Activated T-helper 1 cell treated with Interleukin-2 at 50 U/mL for 16 hours (primary cell): ENCODE measurements at places on chromosomes 6 and 20.

GRCh38 chr6:155125906-155126305 lies 130.8 kb downstream of the TIAM2 start:
- DNase-seq, result no peak

DNA sequence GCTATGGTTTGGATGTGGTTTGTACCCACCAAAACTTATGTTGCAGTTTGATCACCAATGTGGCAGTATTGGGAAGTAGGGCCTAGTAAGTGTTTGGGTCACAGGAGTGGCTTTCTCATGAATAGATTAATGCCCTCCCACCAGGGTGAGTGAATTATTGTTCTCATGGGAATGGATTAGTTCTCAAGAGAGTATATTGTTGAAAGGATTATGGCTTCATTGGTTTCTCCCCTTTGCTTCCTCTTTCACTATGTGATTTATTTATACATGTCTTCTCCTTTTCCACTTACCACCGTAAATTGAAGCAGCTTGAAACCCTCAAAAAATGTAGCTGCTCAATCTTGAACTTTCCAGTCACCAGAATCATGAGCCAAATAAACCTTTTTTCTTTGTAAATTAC lies 10.8 kb downstream of the UFL1 start:
- no peak for DNase-seq

DNA sequence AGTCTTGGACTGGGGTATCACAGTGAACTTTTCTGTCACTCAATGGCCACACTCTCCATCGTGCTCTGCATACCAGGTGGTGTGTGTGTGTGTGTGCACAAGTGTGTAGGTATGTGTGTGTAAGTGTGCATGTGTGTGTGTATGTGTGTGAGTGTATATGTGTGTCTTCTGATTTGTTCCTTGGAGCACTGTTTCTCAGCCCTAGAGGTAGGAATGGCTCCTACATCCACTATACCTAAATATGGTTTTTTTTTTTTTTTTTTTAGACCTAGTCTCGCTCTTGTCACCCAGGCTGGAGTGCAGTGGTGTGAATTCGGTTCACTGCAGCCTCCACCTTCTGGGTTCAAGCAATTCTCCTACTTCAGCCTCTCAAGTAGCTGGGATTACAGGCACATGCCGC lies 236.6 kb downstream of the PHF3 start:
- no peak for DNase-seq

DNA sequence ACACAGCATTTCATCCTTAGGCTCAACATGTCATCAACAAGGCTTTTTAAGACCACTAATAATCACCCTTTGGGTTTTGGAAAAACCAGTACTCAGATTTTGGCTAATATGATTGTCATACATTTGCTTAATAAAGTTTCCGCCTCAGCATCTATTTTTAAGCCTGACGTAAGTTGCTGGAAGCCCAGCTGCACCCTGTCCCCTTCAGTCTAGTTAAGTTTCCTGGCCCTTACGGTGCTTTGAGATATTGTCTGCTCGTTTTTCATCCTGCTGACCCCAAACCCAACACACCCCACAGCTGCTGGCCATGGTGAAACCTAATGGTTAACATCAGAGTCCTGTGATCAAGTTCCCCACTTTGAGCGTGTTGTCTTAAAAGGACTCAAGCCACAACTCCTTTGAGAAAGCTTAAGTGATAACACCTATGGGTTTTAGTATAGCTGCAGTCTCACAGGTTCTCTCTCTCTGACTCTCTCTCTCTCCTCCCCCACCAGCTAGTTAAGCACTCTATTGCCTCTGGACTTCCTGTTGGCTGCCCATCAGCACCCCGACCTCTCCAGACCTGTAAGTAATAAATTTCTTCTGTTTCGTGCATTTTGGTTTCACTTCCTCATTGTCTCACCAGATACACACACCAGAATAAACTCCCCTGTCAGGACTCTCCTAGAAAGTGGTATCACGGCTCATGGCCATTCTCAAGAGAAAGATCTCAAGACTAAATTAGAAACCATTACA lies 802.0 kb downstream of the C6orf118 start:
- no peak for DNase-seq

DNA sequence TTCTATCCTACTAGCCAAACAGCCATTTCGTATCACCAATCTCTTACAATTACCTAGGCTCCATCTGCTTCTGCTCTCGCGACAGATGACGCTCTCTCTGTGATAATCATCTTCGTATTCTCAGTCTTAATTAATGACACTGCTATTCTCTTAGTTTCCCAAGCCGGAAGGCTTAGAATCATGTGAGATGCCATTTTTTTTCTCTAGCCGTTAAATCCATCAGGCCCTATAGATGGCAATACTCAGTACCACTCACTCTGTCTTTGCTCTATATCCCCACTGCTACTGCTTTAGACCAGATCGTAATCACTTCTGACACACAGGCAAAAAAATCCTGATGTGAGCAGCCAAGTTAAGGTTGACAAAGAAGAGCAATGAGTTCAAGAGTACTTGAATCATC lies 2.1 kb upstream of the THEMIS start:
- no peak for DNase-seq

DNA sequence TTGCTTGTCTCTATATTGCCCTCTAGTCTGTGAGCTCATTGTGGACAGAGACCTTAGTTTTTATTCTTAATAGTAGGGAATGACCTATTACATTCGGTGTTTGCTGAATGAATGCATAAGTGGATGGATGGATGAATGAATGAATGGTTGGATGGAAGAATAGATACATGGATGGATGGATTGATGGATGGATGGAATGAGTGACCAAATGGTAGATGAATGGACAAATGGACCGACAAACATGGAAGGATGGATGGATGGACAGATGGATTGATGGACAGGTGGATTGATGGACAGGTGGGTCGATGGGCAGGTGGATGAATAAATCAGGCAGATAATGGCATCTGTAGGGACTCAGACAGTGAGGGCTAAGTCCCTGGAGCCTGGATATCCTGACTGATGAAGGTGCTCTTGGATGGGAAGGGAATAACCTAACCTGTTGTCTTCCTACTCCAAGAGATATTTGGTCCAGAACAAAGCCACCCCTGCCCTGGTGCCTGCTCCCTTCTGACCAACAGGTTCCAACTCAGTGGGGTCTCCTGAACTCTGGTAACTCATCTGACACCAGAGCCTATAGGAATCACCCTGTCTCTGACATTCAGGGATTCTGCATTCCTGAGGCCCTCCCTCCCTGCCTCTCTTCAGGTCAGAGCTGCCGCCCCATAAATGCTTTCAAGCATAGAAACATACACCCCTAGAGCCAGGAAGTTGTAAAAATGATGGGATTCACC lies 9.6 kb upstream of the CCN5 start:
- DNase-seq, result no peak

- no peak for DNase-seq
Measured at GRCh38 chr20:15942130-15942529, 631.1 kb downstream of the KIF16B start.

DNA sequence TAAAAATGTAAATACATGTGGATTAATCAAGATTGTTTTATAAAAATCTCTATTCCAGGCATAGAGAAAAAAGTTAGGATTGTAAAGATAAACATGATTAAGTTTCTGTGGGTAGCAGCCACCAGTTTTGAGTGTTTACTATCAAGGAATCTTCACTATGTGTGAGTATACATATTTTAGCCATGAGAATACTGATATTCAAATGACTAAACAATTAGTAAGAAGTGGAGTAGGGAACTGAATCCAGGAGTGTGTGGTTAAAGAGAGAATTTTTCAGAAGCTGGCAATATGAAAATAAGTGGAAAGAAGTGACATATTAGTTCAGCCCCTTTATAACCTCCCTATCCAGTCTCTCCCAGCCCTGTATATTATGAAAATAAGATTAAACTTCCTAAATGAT lies 10.3 kb downstream of the ELOVL2 start:
- DNase-seq, result no peak

DNA sequence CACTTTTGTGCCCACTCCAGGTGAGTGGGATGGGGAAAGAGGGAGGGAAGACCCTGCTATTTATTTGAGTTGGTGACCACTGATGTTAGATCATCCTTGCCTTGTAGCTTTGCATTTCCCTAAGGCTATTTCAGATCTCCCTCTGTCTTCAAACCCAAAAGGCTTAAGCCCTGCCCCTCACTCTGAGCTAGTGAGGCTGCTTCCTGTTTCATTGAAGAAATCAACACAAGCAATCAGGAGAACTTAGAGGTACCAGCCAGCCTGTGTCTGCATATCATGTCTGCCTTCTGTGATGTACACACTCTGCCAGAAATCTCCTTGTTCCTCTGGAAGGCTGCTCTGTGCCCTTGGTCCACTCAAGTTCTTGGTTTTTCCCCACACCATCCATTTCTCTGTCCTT lies 135.3 kb downstream of the ARID1B start:
- no peak for DNase-seq

- DNase-seq, result no peak
Measured at GRCh38 chr20:23782366-23782983, 31.7 kb upstream of the CST1 start.

GRCh38 chr6:43939281-43940070 lies 169.5 kb downstream of the VEGFA start:
- DNase-seq, result no peak

DNA sequence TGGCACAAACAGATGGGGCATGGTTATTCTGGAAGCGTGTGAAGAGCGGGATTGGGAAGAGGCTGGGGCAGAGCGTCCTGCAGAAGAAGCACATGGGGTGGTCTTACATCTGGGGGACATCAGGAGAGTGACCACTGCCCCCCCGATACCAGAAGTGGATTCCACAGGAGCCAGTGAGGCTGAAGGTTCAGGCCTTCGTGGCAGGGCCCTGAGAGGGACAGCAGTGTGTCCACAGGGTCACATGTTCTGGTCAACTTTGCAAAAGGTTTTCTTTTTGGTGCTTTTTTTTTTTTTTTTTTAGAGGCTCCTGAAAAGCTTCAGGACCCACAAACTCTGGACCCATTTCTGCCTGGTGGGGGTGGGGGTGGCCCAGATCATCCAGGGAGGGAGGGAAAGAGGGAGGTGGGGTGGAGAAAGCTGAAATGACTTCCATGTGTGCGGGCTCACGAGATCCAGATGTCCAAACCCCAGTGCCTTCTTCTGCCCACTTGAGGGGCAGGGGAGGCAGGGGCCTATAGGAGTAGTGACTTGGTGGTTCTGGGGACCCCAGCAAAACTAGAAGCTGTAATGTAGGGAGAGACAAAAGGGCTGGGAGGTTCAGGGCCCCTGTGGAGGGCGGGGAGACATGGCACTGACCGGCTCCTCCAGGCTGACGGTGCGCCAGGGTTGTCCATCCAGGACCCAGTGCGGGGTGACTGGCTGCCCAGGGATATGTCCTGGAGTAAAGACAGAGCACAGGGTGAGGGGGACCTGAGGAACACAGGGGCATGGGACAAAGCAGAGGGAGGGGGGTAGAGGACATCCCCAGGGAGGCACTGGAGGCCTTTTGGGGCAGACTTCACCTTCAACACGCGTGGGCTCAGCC lies 2.7 kb downstream of the ADAM33 start:
- no peak for DNase-seq

GRCh38 chr20:37144856-37145404 lies 34.2 kb upstream of the RPN2 start:
- DNase-seq, result no peak

DNA sequence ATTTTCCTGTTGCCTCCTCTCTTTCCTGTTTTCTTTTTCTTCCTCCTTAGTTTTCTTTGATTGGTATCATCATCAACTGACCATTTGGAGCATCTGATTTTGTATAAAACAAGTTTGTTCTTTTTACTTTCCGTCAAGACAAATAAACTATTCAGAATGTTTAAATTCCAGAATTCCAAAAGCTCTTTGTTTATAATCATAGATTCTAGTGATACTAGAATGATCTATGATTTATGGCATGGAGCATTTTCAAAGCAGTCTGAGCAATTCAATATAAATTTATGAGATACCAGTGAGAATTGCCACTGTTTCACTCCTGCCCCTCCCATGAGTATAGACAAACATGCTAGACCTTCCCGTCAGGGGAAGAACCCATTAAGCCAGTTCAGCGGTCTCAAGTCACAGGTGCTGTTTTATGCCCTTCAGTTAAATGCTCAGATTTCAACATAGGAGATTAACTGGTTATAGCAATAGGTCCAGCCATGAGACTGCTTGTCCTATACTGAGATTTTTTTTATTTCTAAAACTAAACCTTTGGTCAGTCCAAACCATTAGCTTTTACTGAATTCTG lies 60.7 kb downstream of the GRIK2 start:
- DNase-seq, result no peak

DNA sequence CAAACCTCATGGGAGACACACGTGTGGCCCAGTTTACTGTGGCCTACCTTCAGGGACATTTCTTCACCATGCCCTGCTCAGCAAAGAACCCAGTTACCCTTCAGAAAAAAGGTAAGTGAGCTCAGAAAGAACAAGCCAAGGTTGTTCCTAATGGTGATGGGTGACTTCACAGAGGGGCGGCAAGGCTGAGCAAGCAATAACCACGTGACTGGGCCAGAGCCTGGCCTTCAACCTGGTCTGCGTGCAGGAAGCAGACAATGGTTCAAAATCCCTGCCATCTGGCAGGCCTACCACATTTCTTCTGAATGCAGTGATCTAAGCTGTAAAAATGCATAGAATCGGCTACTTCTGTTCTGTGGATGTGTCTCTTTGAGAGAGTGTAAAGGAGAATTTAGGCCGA lies 115.5 kb upstream of the CST7 start:
- no peak for DNase-seq

- no peak for DNase-seq
Measured at GRCh38 chr6:92377137-92377536, 1042.2 kb downstream of the EPHA7 start.

DNA sequence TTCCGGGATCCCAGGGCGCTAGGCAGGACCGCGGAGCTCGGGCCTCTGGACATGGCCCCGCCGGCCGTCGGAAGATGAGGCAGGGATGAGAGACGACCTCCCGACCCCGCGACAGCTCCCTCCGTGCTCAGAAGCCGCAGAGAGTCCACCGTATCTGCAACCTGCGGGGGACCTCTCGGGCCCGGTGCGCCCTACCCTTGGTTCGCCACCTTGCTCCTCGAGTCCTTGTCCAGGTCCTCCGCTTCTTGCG lies 301 bp downstream of the PPP1R3D start:
- DNase-seq, result no peak

DNA sequence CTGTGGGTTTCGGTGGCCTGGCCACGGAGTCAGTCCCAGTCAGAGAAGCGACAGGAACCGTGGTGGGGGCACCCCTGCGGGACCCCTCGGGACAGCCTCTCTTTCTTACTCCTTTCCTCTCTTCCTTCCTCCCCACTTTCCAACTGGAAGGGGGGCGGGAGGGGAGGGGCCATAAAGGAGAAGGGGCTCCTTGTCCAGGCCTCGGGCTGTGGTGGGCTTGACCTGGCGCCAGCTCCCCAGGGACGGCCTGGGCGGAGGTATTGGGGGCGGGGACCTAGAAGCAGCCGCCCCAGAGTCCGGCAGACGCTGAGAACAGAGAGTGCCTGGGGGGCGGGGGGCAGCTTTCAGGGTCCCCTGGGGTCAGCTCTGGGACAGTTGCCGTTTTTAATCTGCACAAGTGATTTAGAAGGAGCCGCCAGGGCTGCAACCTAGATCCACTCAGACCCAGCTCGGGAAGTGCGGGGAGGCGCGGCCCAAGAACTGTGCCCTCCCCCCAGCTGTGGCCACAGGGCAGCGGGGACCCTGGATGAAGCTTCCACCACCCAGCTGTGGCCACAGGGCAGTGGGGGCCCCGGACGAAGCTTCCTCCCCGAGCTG lies 6.4 kb upstream of the ABHD16B start:
- no peak for DNase-seq

GRCh38 chr6:47254051-47254450 lies 55.7 kb downstream of the TNFRSF21 start:
- no peak for DNase-seq

GRCh38 chr6:156809034-156809433 lies 31.9 kb downstream of the ARID1B start:
- DNase-seq, result no peak
